NCI-H1417 (cell line): ENCODE measurements at places on chromosomes 12 and 14.
A peak's percentile ranks its signal among the peaks of the same experiment; 100 is the strongest.

DNA sequence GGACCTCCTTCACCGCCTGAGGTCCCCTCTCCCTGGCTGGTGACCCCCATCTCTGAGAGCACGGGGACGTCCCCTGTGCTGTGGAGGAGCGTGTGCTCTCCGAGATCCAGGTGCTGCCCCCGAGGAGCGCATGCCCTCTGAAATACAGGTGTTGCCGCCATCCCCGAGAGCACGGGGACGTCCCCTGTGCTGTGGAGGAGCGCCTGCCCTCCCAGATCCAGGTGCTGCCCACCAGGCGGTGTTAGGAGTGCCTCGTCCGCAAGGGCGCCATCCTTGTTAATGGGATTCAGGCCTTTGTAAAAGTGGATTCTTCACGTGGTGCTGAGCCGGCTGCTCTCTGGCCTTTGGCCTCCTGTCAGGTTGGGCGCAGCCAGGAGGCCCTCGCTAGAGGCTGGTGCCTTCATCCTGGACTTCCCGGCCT, 10.1 kb downstream of the NOC4L start:
- DNase-seq = peak; percentile 77

DNA sequence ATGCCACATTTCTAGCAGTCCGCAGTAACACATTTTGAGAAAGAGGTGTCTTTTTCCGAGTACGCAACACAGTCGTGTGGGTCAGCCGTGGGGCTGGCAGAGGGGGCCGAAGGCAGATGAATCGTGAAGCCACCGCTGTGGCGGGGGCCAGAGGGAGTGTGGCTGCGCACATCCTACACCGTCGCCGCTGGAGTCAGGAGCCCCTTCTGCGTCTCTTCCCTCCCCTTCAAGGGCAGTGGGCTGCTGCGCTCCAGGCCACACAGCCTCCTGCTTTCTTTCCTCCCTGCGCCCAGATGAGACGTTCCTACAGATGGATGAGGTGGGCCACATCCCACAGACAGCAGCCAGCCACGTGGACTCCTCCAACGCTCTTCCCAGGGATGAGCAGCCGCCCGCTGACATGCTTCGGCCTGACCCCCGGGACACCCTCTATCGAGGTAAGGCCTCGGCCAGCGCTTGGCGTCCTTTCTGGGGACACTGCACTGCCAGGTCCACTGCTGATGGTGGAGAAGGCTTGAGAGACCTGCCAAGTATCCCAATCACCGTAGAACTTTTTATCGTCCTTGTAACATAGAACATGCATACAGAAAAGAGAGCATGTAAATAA, 89.8 kb downstream of the B4GALNT3 start:
- no peak for DNase-seq

- DNase-seq = no peak
These were observed 196.0 kb upstream of the SEL1L start for GRCh38 chr14:81729622-81730021.

DNA sequence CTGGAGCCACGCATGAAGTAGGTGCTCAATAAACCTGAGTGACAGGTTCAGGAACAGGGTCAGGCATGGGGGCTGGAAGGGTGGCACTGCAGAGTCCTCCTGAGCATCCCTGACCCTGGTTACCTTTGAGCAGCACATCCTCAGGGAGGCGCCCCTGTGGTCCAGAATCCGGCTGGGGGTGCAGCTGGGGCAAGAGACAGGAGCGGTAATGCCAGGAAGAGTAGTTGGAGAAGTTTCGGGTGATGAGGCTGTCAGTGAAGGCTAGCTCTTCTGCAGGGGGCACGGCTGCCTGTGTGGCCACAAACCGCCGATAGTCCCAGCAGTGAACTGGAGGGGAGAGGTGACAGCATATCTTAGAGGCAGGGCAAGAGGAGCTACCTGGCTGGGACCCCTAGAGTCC, 2.0 kb downstream of the RABGGTA start:
- DNase-seq = no peak

DNA sequence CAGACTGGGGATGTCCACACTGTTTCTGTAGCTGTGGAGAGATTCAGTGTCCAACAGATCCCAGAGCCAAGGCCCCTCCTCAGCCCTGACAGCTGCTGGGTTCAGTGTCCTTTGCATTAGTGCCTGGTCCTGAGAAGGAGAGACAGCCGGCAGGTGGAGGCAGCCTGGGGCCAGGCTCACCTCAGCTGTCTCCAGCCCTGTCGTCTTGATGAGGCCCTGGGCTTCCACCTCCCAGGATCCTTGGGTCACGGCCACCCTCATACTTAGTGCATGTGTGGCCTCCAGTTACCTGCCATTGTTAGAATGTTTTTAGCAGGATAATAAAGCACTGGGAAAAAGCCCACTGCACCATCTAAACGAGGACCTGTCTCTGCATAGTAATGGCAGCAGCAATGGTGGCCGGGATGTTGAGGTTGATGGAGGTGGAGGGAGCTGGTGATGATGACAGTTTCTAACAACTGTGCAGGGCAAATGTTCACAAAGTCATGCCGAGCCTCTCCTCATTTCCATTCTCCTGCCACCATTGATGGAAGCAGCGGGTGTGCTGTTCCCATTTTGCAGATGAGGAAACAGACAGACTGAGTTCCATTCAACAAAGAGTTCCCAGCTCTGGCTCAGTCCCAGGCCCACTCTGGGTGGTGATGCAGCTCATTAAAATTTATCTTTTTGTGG, 17.7 kb downstream of the ASB2 start:
- DNase-seq = no peak

DNA sequence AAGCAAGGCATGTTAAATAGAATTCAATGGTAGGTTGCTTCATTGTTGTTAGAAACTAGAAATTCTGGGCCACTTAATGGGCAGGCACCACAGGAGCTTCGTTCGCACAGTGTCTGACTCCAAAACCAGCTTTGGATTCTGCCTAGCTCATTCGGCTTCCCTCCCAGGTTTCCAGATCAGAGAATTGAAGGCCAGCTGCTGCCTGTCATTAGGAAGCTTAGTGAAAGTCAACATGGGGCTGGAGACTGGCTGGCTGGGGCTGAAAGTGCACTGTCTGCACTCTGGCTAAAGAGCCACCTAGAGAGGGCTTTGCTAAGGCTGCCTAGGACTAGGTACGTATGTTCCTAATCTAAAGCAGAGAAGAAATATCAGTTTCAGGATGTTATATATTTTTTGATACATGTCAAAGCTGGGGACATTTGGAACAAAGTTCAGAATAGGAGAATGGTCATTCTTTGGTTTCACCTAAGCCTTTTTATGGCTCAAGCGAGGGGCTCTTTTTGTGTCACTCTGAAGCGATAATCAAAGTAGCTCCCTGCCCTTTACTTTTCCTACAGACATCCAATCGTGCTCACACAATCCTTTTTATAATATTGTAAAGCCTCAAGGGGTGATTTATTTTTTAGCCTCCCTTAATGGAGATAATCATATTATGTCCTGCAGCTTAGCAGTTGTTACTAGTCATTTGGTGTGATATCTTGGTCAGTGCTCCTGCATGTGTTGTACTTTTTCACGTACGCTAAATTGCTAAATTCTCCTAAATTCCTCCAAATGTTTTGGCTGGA, 238.5 kb upstream of the NAV3 start:
- peak; percentile 78 for DNase-seq

- DNase-seq = no peak
These were observed 506.5 kb downstream of the TMEM117 start for GRCh38 chr12:44342371-44342770.
